ENCODE measurements at places on chromosomes 5 and 9. TPM values are rescaled to one million over a fixed set of nuclear protein-coding genes. Genes with fewer than 3 reads are reported as not detected.
A peak's percentile ranks its signal among the peaks of the same experiment; 100 is the strongest.

DNA sequence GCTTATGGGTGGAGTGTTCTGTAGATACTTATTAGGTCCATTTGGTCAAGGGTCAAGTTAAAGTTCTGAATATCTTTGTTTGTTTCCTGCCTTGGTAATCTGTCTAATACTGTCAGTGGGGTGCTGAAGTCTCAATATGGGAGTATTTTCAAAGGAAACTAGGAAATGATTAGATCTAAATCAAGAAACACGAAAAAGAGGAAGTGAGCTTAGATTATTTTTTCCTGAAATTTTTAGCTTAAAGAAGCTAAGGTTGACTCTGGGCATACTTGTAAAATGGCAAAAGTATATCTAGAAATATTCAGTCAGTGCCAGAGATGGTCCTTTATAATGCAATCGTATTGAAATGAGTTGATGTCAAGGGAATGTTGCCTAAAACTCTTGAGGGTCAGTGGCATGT is 313.5 kb downstream of the ICE1 start:
- no peak overlapping the region for H3K27ac ChIP-seq
- H3K27me3 ChIP-seq: no peaks in the 10 kb centered on the region
- no peak for DNase-seq
- H3K4me3 ChIP-seq: no peak overlapping the region
- H3K4me1 ChIP-seq: no peaks in the 10 kb centered on the region
- no peaks in the 10 kb centered on the region for H3K36me3 ChIP-seq

MEIKIN gene
- total RNA-seq: 1.6 TPM

DNA sequence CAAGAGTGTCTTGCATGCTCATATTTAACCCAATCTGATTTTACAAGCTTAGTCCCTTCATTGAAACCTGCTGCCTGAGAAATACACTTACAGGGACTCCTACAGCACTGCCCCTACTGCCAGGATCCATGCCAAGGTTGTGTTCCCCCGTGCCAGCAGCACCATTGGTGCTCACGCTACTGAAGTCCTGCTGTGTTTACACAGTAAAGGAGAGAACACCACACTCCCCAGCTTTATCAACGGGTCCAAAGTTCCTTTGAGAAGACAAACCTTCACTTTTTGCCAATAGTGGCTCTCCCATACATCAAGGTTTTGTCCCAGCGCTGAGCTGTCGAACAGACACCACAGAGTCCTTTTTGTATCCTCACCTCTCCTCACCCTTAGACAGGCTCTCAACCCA is 155.1 kb upstream of the WWC1 start:
- no peak overlapping the region for H3K27ac ChIP-seq
- no peak for DNase-seq
- no peaks in the 10 kb centered on the region for H3K27me3 ChIP-seq
- no peak overlapping the region for H3K4me3 ChIP-seq
- H3K36me3 ChIP-seq: no peaks in the 10 kb centered on the region

SHC3 gene
- not detected for total RNA-seq

DNA sequence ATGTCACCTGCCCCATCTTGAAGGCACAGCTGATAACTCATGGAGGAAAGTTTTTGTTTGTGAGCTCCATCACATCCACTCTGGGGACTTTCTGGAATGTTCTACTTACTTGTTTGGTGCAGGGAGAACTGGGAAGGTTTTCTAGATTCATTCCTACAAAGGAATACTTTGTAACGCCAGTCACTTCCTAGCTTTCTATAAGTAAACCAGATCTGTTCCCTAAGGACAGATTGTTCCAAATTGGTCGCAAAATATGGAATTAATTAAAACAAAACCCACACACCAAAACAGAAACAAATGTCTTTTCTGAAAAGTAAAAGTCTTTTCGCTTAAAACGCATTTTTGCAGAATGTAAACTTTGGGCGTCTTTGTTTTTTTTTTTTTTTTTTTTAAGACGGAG is 167.6 kb downstream of the PDZD2 start:
- H3K4me3 ChIP-seq: no peak overlapping the region
- no peak overlapping the region for H3K27ac ChIP-seq
- no peak for DNase-seq
- H3K36me3 ChIP-seq: no peaks in the 10 kb centered on the region
- H3K4me1 ChIP-seq: no peaks in the 10 kb centered on the region

ZDHHC11B gene
- 3.6 TPM for total RNA-seq

GRCh38 chr5:8765886-8766285 is 780.0 kb downstream of the SEMA5A start:
- H3K36me3 ChIP-seq: no peaks in the 10 kb centered on the region
- no peak overlapping the region for H3K27ac ChIP-seq
- H3K4me1 ChIP-seq: no peaks in the 10 kb centered on the region
- DNase-seq: no peak
- no peaks in the 10 kb centered on the region for H3K27me3 ChIP-seq

DNA sequence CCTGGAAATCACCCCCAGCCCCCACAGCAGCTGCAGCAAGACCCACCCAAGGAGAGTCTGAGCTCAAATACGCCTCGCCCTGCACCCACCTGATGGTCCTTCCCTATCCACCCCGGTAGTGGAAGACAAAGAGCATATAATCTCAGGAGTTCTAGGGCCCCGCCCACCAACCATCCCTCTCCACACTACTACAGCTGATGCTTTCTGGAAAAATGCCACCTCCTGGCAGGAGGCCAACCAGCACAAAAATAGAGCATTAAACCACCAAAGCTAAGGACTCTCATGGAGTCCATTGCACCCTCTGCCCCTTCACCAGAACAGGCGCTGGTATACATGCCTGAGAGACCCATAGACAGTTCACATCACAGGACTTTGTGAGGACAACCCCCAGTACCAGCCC is 22.5 kb upstream of the NIPSNAP3A start:
- H3K4me1 ChIP-seq: no peaks in the 10 kb centered on the region
- no peaks in the 10 kb centered on the region for H3K36me3 ChIP-seq
- no peaks in the 10 kb centered on the region for H3K27me3 ChIP-seq
- H3K4me3 ChIP-seq: no peak overlapping the region
- no peak overlapping the region for H3K27ac ChIP-seq

- H3K4me1 ChIP-seq: no peaks in the 10 kb centered on the region
- no peak overlapping the region for H3K4me3 ChIP-seq
- no peaks in the 10 kb centered on the region for H3K36me3 ChIP-seq
Measured at GRCh38 chr9:131323629-131324028, 34.1 kb downstream of the PLPP7 start.

DNA sequence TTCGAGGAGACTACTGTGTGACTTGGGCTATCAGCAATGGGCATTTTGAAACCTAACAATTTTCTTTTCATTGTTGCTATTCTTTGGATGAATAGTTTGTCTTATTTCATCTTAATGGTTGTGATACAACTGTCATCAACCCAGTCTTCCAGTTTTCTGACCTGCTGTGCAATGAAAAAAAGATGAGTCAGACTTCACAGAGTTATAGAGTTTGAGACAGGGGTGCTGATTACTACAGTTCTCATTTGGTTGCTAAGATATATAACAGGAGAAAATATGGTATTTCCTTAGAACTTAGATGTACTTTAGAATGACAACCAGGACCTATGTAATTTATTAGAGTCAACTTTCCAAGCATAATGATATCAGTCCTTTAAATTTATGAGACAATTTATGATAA is 564.4 kb upstream of the NUDT12 start:
- no peaks in the 10 kb centered on the region for H3K36me3 ChIP-seq
- no peak overlapping the region for H3K27ac ChIP-seq
- H3K4me1 ChIP-seq: no peaks in the 10 kb centered on the region
- DNase-seq: no peak
- H3K4me3 ChIP-seq: no peak overlapping the region
- no peaks in the 10 kb centered on the region for H3K27me3 ChIP-seq

- H3K4me1 ChIP-seq: peaks cover 5% of the 10 kb centered on the region
- DNase-seq: no peak
- H3K27me3 ChIP-seq: no peaks in the 10 kb centered on the region
- H3K36me3 ChIP-seq: no peaks in the 10 kb centered on the region
- H3K27ac ChIP-seq: peak overlapping the region; percentile 91
- H3K4me3 ChIP-seq: peak overlapping the region; percentile 95
Measured at GRCh38 chr5:80406980-80407734, 707 bp upstream of the ZFYVE16 start.

GRCh38 chr9:37476930-37477329 is 8.8 kb upstream of the POLR1E start:
- no peak overlapping the region for H3K4me3 ChIP-seq
- H3K4me1 ChIP-seq: peaks cover under 1% of the 10 kb centered on the region
- H3K36me3 ChIP-seq: no peaks in the 10 kb centered on the region
- H3K27me3 ChIP-seq: peaks cover 2% of the 10 kb centered on the region

DNA sequence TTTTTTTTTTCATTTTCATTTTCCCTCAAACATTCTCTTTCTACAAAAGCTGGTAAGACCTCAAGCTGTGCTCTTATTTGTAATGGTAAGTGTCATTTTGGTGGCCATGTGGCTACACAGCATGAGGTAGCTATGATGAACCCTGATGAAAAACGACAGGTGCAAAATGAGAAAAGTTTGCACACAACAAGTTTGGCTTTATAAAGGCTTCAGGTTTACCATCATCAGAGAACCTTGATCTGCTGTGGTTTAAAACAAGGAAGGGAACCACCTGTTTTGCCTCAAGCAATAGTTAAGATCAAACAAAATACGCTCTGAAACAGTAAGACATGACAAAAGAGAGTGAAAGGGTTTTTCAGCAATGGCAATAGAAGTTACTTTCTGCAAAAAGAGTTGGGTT is 1124.6 kb upstream of the ACO1 start:
- no peaks in the 10 kb centered on the region for H3K36me3 ChIP-seq
- H3K4me1 ChIP-seq: peaks cover 4% of the 10 kb centered on the region
- no peaks in the 10 kb centered on the region for H3K27me3 ChIP-seq
- H3K27ac ChIP-seq: peak overlapping the region; percentile 36
- DNase-seq: no peak

All from T-cell (primary cell).